ENCODE measurements at places on chromosomes 5 and 9. TPM values are rescaled to one million over a fixed set of nuclear protein-coding genes. Genes with fewer than 3 reads are reported as not detected.
A peak's percentile ranks its signal among the peaks of the same experiment; 100 is the strongest.

OR1J2 gene
- not detected for total RNA-seq

PRRX2 gene
- total RNA-seq = 5.1 TPM

- no peak for DNase-seq
These were observed 20.4 kb downstream of the IL12B start for GRCh38 chr5:159309689-159310433.

- DNase-seq = no peak
These were observed 174.0 kb downstream of the NR2F1-AS1 start for GRCh38 chr5:93406971-93407401.

NUTM2G gene
- not detected for total RNA-seq

- DNase-seq = no peak
These were observed 743.5 kb downstream of the DNAH5 start for GRCh38 chr5:13201022-13201421.

- DNase-seq = no peak
These were observed 636.2 kb upstream of the ST8SIA4 start for GRCh38 chr5:101539315-101539714.

DBH gene
- total RNA-seq = not detected

NXNL2 gene
- not detected for total RNA-seq

LCN12 gene
- total RNA-seq = 1.2 TPM

DNA sequence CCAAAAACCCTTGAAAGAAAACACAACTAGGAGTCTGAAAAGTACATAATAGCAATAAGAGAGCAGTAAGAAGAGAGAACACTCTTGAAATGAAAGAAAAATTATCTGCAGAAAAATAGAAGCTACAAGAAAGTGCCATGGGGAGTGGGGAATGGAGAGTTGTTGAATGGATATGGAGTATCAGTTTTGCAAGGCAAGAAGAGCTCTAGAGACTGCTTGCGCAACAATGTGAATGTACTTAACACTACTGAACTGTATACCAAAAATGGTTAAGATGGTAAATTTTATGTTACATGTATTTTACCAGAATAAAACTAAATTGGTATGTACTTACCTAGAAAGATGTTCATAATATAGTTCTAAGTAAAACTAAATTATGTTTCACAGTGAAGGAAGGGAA is 54.8 kb upstream of the RASGRF2 start:
- no peak for DNase-seq

CKMT2 gene
- not detected for total RNA-seq

DNA sequence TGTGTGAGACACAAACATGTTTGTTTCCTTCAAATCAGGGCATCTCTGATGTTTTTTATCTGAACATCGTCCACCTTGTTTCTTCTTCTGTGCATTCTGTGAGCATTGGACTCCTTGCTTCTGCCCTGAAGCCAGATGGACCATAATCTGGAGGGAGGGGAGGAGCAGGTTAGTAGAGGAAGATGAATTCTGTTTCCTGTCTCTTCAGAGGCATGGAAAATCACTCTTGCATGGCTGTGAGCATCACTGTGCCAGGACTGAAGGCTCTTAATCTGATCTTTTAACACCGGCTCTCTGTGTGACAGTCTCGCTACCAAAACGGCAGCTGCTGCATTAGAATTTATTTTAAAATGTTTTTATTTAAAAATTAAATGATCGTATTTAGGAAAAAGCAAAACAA is 43.3 kb downstream of the TLE4 start:
- no peak for DNase-seq

DNA sequence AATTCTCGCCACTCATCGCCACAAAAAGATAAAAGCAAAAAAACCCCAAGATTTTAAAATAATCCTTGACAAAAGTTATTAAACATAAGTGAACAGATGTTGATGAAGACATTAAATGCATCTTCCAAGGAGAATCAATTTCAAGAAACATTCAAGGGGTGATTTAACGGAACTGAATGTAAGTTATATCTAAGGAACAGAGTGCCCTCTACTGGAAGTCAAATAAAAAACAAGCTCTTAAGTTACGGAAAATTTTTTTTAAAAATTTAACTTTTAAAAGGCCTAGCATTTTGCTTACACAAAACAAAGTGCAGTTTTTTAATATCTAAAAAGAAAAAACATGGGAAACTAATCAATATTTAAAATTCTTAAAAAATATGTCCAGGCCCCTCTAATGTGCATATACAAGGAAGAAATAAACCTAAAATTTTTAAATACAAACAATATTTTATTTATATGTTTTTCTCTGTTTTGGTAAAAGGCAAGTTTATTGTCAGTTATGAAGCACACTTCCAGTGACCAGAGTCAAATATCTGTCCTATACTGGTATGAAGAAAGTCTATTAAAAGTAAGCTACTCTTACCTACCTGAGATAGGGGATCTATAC is 28.0 kb downstream of the TEX10 start:
- DNase-seq = peak; percentile 20

SLC35D2 gene
- 34.1 TPM for total RNA-seq

GRCh38 chr9:95000821-95001220 is 274.3 kb downstream of the AOPEP start:
- DNase-seq = no peak

CDC25C gene
- 21.5 TPM for total RNA-seq

GRCh38 chr5:81552852-81553566 is 159.1 kb upstream of the ACOT12 start:
- DNase-seq = peak; percentile 8

DNA sequence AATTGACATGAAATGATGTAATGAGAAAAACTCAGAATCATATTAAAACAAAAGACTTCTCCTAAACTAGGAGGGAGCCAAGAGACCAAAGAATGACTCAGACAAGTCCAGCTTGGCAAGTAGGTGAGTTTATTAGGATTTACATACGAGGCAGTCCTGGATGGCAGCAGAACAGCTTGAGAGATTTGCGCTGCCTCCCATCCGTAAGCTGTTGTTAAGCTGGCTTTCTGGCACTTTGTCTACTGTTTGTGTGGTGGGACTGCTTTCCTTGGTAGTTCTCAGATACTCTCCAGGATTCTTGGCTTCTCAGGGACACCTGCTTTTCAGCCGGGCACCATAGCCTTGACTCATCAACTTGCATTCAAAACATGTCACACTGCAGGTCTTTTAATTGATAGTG is 57.6 kb downstream of the COX7C start:
- DNase-seq = no peak

PITX1 gene
- total RNA-seq = 45.3 TPM

- no peak for DNase-seq
These were observed 172.8 kb downstream of the NR3C1 start for GRCh38 chr5:143230676-143230996.

CYLC2 gene
- not detected for total RNA-seq

GRCh38 chr9:7580568-7580967 is 219.0 kb downstream of the DMAC1 start:
- DNase-seq = no peak

DNA sequence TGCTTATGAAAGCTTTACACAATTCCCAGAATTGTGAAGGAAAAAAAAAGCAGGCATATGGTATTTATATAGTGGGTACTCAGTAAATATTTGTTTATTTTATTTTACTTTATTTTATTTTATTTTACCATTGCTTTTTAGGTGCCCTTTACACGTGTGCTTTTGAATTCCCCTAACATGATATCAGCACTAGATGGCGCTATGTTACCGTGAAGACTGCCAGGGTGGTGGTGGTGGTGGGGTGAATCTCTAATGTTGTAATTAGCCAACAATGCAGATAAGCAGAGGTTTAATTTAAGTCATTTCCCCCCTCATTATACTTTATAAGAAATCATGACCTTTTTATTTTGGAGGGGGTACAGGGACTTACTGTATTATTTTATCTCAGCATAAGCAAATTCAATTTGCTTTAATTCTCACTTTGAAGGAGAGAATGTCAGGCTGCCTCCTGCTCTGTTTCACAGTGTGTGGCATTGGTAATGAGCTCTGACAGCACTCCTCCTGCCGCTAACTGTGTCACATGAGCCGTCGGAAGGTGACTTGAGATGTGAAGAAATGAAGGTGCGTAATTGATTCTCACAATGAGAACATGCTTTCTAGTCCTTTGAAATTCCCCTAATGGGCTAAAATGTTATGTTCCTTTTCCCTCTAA is 165.6 kb downstream of the YTHDC2 start:
- peak; percentile 60 for DNase-seq

- no peak for DNase-seq
These were observed 379.5 kb upstream of the EDIL3 start for GRCh38 chr5:84764227-84764626.

SHISAL2B gene
- total RNA-seq = not detected

DNA sequence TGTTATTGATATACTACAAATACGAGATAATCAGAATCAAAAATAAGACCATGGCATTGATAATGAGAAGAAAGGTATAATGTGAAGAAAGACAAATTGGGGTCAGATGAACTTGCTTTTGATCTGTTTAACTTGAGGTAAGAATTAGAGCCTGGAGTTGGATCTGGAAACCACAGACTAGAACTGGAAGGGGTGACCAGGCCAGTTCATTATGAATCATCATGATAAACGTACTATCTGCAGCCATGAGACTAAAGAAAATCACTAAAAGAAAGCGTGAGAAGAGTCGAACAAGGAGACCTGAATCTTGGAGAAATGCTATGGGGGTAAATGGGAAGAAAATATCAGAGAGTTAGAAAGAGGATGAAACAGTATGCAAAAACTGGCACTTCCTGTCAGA is 967.5 kb downstream of the NR2F1-AS1 start:
- DNase-seq = no peak

DNA sequence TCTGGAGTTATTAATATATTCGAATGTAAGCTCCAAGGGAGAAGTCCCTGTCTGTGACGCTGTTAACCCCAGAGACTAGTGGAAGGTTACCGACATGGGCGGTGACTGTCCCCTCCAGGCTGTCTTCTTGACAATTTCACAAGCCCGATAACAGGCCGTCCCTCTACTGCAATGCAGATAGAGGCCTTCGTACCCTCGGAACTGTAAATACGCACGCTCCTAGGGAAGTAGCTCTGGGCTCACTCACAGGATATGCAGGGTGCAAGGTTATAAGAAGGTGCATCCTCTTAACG is 680 bp upstream of the RFK start:
- DNase-seq = peak; percentile 59

- no peak for DNase-seq
These were observed 9.3 kb upstream of the NEUROG1 start for GRCh38 chr5:135545099-135545498.

DNA sequence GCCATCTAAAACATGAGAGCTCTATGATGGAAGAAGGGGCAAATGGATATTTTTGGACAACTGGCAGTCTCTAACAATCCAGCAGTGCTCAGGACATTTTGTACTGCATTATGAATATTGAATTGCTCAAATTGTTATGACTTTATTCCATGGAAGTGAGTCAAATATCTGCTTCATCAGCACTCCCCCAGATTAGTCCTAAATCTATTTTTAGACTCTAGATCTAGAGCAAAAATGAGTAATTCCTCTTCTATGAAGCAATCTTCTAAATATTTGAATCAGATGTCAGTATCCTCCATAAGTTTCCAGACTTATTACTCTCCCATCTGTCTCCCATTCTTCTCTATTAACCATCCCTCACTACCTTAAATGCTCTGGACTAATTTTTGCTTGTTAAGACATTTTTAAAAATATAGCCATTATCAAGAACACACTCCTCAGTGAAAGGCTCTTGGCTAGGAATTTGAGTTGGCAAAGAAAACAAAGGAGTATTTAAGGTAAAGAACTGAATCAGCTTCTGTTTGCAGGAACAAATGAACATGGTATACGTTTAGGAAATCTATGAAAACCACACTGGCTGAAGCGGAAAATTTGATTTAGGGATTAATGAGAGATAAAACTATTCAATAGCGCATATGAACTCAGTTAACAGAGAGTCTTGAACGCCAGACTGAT is 300.9 kb downstream of the MCTP1 start:
- no peak for DNase-seq

GRCh38 chr5:98627121-98627520 is 146.3 kb upstream of the RGMB start:
- no peak for DNase-seq

KIF3A gene
- 11.7 TPM for total RNA-seq

- no peak for DNase-seq
These were observed 20.0 kb upstream of the GDNF start for GRCh38 chr5:37859805-37860204.

DNA sequence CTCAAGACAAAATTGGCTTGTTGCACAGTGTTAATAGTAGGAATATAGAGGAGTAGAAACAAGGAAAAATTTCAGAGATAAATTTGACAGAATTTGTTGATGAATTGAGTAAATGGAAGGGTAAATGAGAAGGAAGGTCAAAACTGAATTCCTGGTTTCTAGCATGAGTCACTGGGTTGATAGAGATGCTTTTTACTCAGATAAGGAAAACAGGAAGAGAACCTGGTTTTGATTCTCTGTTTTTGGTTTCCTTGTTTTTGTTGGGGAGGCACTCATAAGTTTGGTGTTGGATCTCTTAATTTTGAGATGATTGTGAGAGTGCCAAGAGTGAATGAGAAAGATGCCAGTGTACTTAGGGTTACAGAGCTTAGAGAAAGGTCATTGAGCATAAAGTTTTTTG is 7.1 kb downstream of the LRRC70 start:
- DNase-seq = no peak

DNA sequence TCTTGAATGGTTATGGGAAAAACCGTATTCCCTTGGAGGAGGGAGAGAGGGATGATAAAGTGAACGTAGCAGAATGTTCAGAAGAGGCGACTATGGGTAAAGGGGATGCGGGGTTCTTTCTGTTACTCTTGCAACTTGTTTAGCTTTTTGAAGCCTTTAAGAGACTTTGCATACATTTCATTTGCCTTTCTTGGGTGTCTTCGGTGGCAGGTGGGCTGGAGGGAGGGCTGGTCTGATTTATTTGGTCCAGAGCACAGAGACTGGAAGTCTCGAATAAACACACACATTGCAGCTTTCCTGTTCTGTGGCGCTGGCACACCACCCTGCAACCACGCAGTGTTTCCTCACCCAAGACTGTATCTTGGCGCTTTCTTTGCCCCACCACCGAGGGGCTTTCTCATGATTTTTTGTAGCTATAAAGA is 23.2 kb downstream of the TTF1 start:
- no peak for DNase-seq

NTNG2 gene
- 0.07 TPM for total RNA-seq

DNA sequence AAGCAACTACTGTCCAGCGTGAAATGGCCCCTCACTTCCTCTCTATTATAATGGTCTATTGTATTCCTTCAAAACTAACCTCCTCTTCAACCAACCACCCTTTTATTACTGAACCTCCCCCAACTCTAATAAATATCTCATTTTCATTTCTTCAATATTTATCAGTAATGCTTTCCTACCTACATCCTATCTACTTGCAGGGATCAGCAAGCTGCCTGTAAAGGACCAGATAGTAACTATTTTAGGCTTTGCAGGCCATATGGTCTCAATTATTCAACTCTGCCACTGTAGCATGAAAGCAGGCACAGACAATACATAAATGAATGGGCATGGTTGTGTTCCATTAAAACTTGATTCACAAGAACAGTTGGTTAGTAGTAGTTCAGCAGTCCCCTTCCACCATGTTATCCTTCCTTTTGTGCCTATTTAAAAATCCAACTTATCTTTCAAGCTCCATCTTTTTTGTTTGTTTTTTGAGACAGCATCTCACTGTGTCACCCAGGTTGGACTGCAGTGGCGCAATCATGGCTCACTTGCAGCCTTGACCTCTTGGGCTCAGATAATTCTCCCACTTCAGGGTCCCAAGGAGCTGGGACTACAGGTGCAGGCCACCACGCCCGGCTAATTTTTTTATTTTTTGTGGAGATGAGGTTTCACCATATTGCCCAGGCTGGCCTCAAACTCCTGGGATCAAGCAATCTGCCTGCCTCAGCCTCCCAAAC is 45.8 kb downstream of the PCDHGC5 start:
- no peak for DNase-seq

ZFP2 gene
- total RNA-seq = 0.35 TPM

REEP2 gene
- 2.3 TPM for total RNA-seq

- no peak for DNase-seq
These were observed 24.3 kb downstream of the PTPDC1 start for GRCh38 chr9:94108584-94108983.

GRCh38 chr9:117074342-117074662 is 340.6 kb downstream of the ASTN2 start:
- DNase-seq = no peak

All from NCI-H460 (cell line).